Endothelial cell (in vitro differentiated cells): ENCODE measurements at places on chromosomes 16 and 17. TPM values are rescaled to one million over a fixed set of nuclear protein-coding genes. Genes with fewer than 3 reads are reported as not detected.

DNA sequence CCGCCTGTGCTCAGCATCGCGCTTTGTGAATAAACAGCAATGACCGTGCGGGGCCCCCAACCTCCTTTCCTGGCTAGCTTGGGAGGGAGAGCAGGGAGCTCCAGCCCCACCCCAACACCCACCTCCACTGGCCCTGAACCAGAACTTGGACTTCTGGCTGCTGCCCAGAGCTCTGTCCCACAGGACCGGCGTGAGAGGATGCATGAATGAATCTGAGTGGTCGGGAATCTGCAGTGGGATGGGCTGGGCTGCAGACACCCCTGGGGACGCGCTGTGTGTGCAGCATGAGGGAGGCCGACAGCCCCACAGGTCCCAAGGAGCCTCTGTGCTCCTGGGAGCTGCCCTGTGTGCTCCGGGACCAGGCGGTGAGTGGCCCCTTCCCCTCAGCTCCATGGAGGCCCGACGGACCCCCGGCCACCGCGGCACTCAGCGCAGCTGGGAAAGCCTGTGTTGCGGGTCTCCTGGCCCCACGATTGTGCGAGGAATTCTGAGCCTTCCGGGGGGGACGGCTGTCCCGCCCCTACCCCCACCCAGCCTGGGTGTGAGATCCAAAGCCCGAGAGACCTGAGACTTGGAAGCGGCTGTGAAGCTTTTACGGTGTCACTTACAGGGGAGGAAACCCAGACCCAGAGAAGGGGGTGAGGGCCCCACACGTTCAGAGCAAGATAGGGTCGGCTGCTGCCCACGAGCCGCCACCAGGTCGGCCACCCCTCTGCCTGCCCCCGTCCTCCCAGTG is 5.4 kb downstream of the PIEZO1 start:
- no peak for DNase-seq

- DNase-seq, result no peak
Observed at GRCh38 chr16:84117494-84117843, 727 bp upstream of the MBTPS1 start.

- DNase-seq, result no peak
Observed at GRCh38 chr17:63855185-63855584, 12.7 kb upstream of the SMARCD2 start.

- no peak for DNase-seq
Observed at GRCh38 chr16:79041206-79041605, 559.3 kb downstream of the MAF start.

DNA sequence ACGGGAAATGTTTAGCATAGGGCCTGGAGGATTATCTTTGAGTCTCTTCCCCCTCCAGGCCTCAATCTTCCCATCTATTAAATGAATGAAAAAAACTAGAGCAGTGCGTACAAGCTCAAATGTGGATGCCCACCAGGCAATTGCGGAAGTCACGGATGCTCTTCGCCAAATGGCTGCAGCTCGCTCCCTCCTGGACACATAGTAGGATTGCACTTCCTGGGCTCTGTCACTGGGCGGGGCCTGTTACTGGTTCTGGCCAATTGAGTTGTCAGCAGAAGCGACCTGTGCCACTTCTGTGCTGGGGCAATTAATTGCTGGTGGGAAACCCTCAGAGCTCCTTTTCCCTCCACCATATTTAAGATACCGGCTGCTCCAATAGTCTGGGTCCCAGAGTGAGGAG is 168.2 kb upstream of the IRX6 start:
- DNase-seq, result no peak

DNA sequence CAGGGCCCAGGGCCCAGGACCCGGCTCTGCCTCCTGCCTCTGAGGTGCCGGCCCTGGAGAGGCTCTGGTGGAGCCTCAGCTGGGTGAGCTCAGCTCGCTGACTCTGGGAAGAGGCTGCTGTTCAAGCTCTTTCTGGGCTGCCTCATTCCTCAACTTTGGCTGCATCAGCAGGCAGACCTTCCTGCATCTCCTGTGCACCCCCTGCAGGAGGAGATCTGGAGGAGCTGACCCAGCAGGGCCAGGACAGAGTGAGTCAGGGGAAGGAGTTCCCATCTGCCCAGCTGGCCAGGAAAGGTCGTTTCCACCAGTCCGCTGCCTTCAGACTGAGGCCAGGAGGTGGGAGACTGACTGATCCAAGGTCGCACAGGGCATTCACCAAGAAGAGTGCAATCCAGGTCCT is 10.7 kb downstream of the CRHR1 start:
- peak; percentile 39 for DNase-seq

DNA sequence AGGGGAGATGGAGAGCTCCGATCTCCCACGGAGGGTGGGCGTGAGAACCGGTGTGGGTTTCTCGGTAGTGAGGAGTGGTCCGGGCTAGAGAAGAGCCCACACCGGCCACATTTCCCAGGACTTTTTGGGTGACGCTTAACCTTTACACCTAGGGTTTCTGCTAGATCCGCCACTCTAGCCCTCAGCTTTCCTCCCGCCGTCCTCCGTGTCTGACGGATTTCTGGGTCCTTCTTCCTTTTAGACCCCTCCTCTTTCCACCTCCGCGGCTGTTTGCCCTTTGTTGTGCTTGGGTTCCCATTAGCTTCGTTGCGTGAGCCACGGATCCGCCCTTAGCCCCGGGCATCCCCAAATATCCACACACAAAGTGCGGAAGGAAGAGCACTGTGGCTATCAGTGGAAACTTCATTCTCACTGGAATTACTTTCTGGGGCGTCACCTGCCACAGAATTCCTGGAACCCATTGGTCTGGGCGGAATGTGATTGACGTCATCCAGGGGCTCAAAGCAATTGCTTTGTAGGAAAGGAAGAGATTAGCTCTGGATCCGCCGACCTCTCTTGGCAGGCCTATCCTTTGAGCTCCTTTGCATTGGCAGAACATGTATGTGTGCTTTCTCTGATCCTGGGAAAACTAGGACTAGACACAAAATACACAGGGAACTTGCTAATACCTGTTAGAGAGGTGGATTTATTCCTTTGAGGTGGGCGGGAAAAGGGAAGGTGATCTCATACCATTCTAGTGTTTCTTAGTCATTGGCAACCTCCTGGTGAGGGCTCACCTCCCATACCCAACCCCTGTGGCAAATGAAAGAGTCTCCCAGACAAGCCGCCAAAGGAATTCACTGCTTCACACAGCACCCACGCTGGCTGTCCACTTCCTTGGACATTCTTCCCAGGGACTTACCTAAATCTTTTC is 654 bp downstream of the TNFAIP1 start:
- peak; percentile 70 for DNase-seq

DNA sequence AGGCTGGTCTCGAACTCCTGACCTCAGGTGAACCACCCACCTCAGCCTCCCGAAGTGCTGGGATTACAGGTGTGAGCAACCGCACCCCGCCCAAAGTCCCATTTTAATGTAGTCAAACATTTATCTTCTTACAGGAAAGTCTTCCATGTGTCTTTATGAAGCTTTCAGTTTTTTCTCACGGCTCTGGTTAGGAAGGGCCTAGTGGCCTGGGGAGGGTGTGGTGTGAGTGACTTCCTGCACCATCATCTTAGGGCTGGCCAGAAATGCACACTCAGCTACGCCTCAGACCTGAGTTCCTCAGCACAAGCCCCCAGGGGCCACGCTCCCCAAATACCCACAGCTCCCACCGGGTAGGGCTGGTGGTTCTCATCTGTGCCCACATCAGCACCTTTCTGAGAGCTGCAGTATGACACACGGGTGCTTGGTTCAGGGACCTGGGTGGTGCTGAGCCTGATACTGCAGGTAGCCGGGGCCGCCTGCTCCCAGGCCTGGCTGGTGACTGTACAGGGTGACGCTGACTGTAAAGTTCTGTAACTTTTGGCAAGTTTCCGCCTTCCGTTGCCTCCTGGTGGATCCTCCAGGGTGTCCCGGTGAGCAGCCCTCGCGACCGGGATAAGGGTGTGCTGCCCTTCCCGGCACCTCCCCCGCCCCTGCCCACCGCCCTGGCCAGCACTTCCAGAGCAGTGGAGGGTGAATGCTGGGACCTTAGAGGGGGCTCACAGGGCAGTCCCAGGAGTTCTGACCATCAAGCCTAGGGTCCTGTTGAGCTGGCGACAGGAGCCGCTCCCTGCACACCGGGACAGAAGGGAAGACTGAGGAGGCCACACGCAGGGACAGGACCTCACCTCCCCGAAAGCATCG is 52.5 kb downstream of the ZNF778 start:
- DNase-seq, result no peak

GRCh38 chr16:72983728-72984350 is 64.1 kb downstream of the ZFHX3 start:
- DNase-seq, result no peak

DNA sequence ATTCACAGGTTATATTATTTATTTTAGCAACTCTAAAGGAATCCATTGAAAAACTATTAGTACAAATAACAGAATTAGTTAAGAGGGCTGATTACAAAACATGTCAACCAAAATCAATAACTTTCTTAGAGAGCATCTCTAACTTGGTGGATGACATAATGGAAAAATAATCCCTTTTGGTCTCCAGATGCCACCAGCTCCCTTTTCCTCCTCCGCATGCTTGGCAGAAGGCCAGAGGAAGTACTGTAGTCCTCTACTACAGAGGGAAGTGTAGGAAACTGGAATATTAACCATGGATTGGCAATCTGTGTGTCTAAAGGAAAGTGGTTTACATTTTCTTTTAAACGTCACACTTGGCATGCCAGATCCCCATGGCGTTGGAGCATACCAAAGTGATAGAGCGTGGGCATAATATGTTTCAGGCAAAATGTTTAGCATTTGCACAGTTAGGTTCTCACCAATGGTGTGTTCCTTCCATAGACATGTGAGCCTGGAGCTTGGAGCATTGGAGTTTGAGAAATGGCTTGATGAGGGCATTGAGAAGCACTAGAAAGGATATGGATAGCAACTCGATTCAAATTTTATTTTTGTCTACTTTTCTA is 106.3 kb downstream of the PRKCB start:
- no peak for DNase-seq

- peak; percentile 92 for DNase-seq
Observed at GRCh38 chr16:89507834-89508590, at the start of gene SPG7. Gene SPG7 (plus strand): TSS chr16:89508403. CDS start chr16:89508418, 15 bp downstream.

- no peak for DNase-seq
Observed at GRCh38 chr17:81891303-81891552, 158 bp downstream of the ALYREF start.

GRCh38 chr17:4969047-4969550 is 1.5 kb upstream of the SPAG7 start:
- DNase-seq, result no peak

DNA sequence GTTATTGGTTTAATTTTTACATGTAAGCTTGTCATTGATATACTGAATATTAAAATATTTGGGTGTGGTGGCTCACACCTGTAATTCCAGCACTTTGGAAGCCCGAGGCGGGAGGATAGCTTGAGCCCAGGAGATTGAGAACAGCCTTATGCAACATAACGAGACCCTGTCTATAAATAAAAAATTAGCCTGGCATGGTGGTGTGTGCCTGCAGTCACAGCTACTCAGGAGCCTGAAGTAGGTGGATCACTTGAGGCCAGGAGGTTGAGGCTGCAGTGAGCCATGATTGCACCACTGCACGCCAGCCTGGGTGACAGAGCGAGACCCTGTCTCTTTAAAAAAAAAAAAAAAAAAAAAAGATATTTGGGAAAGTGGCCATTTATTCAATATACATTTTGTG is 32.3 kb downstream of the NFAT5 start:
- DNase-seq, result no peak

DNA sequence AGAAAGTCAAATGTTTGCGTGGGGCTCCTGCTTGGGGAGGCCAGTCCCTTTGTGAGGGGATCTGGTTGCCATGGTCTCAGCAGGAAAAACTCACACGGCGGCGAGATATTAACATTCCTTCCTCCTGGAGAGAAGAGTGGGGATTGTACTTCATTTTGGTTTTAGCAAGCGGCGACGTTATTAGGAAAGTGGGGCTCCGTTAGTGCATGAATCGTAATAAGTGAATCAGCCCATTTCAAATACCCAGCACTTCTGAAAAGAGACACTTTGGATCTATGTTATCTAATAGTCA is 41.6 kb upstream of the METRNL start:
- DNase-seq, result no peak

- no peak for DNase-seq
Observed at GRCh38 chr17:1414001-1414574, 14.1 kb upstream of the YWHAE start.

- DNase-seq, result peak; percentile 38
Observed at GRCh38 chr16:70703041-70703834, 17.4 kb upstream of the MTSS2 start.

- DNase-seq, result peak; percentile 64
Observed at GRCh38 chr17:66301864-66302741, at the start of gene PRKCA. Gene PRKCA (plus strand): TSS chr17:66302613.

DNA sequence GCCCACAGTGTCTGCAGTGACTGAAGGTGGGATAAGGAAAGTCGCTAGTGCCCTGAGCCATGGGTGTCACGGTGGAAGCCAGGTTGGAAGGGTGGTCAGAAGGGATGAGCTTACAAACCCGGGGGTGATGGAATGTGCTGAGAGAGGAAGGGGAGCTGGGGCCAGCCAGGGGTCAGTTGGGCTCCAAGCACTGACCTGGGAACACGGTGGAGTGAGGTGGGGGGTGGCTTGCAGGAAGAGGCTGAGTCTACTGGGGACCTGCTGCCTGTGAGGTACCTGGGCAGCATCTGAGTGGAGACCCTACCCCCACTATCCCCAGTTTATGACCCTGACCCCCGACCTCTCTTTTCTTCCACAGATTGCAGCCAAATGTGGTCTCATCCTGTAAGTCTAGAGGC is 3.1 kb downstream of the TMEM92 start:
- no peak for DNase-seq

GRCh38 chr16:11756248-11756647 is 13.6 kb upstream of the TXNDC11 start:
- DNase-seq, result no peak

The SHBG gene
- 0.95 TPM for total RNA-seq

The DPEP1 gene
- 118 TPM for total RNA-seq

The ELOB gene
- 195 TPM for total RNA-seq

The RND2 gene
- 5.9 TPM for total RNA-seq

The AOC3 gene
- total RNA-seq, result 36.5 TPM

The KRT34 gene
- not detected for total RNA-seq

The ZG16 gene
- not detected for total RNA-seq

The NPIPB13 gene
- total RNA-seq, result 10.7 TPM

The SULT1A2 gene
- total RNA-seq, result 2.8 TPM

The ZNF19 gene
- 7.5 TPM for total RNA-seq
